ENCODE measurements at places on chromosomes 16 and 17.

- no peak for DNase-seq
Measured at GRCh38 chr17:79444198-79444597, 166.7 kb downstream of the RBFOX3 start.

DNA sequence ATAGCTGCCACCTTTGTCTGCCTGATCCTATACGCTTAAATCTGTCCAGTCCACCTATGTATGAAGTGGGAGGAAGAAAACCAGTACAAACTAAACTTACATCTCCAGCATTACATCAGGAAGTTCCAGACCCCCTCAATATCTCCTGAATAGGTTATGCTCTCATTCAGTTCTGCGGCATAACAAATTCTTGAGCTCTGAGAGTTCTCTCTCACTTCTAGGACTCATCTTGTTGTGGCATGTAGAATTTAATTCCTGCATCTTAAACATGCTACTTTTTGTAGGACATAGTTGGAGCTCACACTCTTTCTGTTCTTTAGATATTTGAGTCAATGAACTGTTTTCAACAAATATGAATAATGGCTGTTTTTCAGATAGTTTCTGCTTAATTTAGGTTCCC is 662.5 kb downstream of the CDH11 start:
- DNase-seq: no peak

DNA sequence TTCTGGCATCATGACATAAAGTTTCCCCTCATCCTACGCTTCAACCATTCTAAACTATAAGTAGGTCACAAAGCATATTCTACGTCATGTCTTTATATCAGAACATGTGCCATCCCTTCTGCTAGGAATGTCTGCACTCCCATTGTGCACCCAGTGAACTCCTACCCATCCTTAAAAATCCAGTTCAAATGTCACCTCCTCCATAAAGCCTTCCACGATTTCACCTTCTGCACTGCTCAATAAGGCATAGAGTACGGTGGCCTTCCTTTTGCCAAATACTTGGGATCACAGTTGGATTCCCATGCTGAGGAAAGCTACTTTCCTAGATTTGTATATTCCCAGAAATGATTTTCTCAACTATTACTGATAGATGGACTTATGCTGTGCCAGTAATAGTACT is 186.3 kb upstream of the ZKSCAN2 start:
- DNase-seq: no peak

GRCh38 chr17:13346081-13346533 is 255.6 kb downstream of the HS3ST3A1 start:
- no peak for DNase-seq

GRCh38 chr16:78976212-78976611 is 624.3 kb downstream of the MAF start:
- DNase-seq: no peak

DNA sequence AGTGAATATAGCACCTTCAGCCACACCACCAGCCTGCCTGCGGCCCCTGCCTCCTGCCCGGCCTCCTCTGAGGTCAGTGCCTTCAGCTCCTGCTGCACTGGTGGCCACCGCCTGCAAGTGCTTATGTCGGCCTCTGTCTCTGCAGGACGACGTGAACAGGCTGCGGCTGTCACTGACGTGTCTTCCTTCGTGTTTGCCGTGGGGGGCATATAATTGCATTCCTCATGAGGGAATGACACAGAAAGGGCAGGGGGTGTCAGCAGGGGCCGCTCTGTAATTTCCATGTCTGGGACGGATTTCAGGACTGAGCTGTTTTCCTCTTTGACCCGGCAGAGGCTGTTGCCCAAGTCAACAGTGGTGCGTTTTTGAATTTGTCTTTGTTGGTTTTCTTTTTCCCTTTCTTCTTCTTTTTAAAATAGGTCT is 28.5 kb downstream of the CMIP start:
- DNase-seq: no peak

DNA sequence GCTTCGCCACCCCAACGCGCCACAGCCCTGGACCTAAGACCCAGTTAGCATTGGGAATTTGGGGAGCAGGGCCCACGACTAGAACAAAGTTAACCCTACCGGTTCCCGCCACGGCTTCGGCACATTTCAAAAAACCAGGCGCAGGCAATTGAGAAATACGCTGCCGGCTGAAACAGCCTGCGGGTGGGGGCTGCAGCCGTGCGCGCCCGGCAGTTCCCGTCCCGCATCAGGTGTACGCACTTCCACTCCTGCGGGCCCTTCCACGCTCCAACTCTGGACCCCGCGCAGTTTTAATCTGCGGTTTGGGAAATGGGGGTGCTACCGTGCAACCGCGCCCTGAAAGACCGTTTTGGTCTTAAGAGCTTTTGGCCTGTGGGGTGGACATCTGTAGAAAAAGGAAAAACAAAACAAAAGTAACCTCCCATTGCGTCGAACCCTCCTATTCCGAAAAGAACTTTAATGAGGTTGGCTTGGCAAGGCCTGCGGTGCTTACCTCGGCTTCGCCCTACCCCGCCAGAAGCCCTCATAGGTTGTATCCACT is 7.1 kb downstream of the IRX5 start:
- DNase-seq: no peak
